ENCODE measurements at places on chromosomes 5 and 9. TPM values are rescaled to one million over a fixed set of nuclear protein-coding genes. Genes with fewer than 3 reads are reported as not detected.

Gene NMUR2
- polyA plus RNA-seq, result not detected

Gene BASP1
- polyA plus RNA-seq, result 0.73 TPM

Gene NUP214
- 14.2 TPM for polyA plus RNA-seq

DNA sequence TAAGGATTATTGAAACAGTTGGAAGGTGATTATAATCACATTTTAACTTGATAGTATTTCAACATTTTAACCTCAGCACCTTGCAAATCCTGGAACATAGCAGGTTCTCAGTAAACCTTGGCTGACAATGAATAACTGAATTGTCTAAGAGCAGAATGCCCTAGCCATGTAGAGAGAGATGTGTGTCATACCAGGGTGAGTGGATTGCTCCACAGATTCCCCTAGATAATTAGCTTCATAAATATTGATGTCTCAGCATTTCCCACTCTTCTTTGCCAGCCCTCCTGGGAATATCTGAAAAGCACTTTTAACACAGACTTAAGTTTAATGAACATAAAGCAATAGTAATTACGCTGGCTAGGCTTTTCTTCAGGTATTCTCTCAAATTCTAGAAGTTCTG lies 363.5 kb downstream of the MAN2A1 start:
- no peaks in the 10 kb centered on the region for H3K36me3 ChIP-seq
- H3K27me3 ChIP-seq, result no peaks in the 10 kb centered on the region
- H3K4me1 ChIP-seq, result no peaks in the 10 kb centered on the region
- no peak overlapping the region for H3K27ac ChIP-seq
- no peak for DNase-seq

- no peaks in the 10 kb centered on the region for H3K36me3 ChIP-seq
- no peaks in the 10 kb centered on the region for H3K27me3 ChIP-seq
- no peak overlapping the region for H3K4me3 ChIP-seq
- no peaks in the 10 kb centered on the region for H3K4me1 ChIP-seq
- DNase-seq, result no peak
Measured at GRCh38 chr9:98365227-98365669, 109.8 kb upstream of the TBC1D2 start.

DNA sequence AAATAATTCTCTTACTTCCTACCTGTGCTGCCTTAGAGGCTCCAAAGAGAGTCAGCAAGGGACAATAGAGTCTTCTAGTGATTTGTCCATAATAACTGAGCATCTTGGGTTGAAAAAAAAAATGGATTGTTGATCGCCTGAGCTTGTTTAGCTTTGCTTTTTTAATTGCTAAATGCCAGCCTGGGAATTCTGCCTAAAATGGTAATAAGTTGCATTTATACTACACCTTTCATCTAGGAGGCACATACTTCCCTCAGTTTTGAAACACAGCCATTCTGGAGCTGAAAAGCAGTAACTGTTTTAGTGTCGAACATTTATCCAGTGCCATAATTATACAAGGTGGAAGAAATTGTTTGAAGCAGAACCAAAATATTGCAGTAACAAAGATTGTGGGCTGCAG lies 421.3 kb downstream of the CAAP1 start:
- no peak overlapping the region for H3K4me3 ChIP-seq
- H3K4me1 ChIP-seq, result no peaks in the 10 kb centered on the region
- H3K36me3 ChIP-seq, result no peaks in the 10 kb centered on the region
- DNase-seq, result no peak
- H3K27ac ChIP-seq, result no peak overlapping the region
- no peaks in the 10 kb centered on the region for H3K27me3 ChIP-seq

Gene RIGI
- 1.3 TPM for polyA plus RNA-seq

Gene IL12B
- polyA plus RNA-seq, result not detected

- H3K27ac ChIP-seq, result no peak overlapping the region
- H3K27me3 ChIP-seq, result peaks cover 26% of the 10 kb centered on the region
- H3K4me1 ChIP-seq, result no peaks in the 10 kb centered on the region
- no peaks in the 10 kb centered on the region for H3K36me3 ChIP-seq
Measured at GRCh38 chr9:133592731-133593409, 16.3 kb downstream of the FAM163B start.

GRCh38 chr9:69809304-69809863 lies 11.2 kb upstream of the CFAP95 start:
- no peak for DNase-seq
- H3K4me3 ChIP-seq, result no peak overlapping the region
- H3K36me3 ChIP-seq, result no peaks in the 10 kb centered on the region

DNA sequence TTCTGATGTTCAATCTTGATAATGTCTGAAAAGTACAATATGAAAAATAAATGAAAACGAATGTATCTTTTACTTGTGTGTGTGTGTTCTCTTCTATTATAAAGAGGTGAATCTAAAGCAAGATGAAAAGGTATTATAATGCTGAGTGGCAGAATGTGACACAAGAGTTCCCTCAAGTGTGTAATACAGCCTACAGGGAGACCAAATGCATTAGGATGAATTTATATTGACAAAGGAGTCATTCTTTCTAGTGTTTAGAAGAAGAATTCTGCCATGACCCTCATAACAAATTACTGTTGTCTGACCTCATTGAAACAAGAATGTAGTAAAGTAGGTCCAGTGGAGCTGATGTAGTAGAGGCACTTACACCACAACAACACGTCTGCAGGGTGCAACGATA lies 1119.0 kb upstream of the CDH10 start:
- no peak overlapping the region for H3K27ac ChIP-seq
- no peaks in the 10 kb centered on the region for H3K36me3 ChIP-seq
- H3K4me3 ChIP-seq, result no peak overlapping the region
- H3K27me3 ChIP-seq, result no peaks in the 10 kb centered on the region
- H3K4me1 ChIP-seq, result no peaks in the 10 kb centered on the region

DNA sequence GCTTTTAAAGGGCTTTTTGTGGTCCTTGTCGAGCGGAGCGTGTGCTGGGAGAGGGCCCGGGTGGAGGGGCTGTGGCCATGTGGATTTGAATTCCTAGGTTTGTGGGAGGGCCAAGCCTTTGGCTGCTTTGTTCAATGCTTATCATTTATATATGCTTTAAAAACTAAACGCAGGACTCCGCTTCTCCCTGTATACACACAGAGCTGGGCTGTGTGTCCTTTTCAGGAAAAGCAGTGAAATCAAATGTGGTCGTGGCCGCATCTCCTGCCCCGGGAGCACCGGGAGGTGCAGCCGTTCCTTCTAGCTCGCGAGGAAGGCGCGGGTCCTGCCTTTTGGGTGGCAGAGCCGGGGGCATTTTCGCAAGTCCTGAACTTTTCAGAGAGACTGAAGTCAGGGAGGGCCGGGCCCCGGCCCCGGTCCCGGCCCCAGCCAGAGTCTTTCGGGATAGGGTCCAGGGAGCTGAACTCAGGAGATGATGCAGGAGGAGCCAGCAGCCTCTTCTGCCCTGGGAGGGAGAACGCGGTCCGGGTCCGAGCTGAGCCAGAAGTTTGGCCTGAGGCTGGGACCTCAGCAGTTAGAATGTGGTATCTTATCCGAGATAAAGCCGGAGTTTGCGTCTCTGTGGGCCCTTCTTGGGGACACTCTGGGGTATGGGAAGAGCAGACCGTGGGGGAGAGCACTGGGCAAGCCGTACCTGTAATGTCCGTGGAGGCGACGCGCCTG lies 158.8 kb downstream of the C9orf152 start:
- no peaks in the 10 kb centered on the region for H3K36me3 ChIP-seq
- H3K4me3 ChIP-seq, result peak overlapping the region; percentile 72
- DNase-seq, result peak; percentile 19
- H3K27me3 ChIP-seq, result peaks cover 24% of the 10 kb centered on the region
- H3K4me1 ChIP-seq, result peaks cover 8% of the 10 kb centered on the region

- H3K27ac ChIP-seq, result no peak overlapping the region
- H3K27me3 ChIP-seq, result no peaks in the 10 kb centered on the region
- peaks cover 9% of the 10 kb centered on the region for H3K4me1 ChIP-seq
- peak overlapping the region; percentile 65 for H3K4me3 ChIP-seq
- peak; percentile 43 for DNase-seq
Measured at GRCh38 chr9:95313010-95313498, 4.5 kb downstream of the FANCC start.

GRCh38 chr9:32427111-32427873 lies 42.8 kb downstream of the ACO1 start:
- no peak for DNase-seq
- H3K27ac ChIP-seq, result no peak overlapping the region
- no peaks in the 10 kb centered on the region for H3K27me3 ChIP-seq
- no peaks in the 10 kb centered on the region for H3K4me1 ChIP-seq
- H3K4me3 ChIP-seq, result no peak overlapping the region
- H3K36me3 ChIP-seq, result peaks cover 19% of the 10 kb centered on the region

DNA sequence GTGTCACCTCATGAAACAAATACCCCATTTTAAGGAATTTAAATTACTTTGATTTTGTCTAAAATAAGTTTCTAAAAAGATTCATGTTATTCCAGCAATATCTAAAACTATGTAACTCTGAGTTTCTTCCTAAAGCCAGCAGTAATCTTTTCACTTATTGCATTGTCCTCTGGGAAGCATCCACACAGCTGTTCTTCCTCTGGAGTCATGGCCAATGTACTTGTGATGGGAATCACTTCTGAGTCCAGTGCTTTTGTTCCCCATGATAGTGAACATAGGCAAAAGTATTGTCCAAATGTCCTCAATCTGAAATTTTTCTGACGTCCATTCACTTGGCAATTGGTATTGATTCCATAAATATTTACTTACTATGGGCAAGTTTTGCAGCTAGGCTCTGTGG lies 125.0 kb downstream of the STARD4 start:
- H3K4me1 ChIP-seq, result no peaks in the 10 kb centered on the region
- H3K36me3 ChIP-seq, result no peaks in the 10 kb centered on the region
- H3K27me3 ChIP-seq, result no peaks in the 10 kb centered on the region
- no peak overlapping the region for H3K4me3 ChIP-seq
- no peak for DNase-seq

GRCh38 chr9:100639854-100640253 lies 62.0 kb downstream of the CAVIN4 start:
- H3K36me3 ChIP-seq, result no peaks in the 10 kb centered on the region
- H3K27ac ChIP-seq, result no peak overlapping the region
- no peaks in the 10 kb centered on the region for H3K4me1 ChIP-seq
- H3K27me3 ChIP-seq, result no peaks in the 10 kb centered on the region
- DNase-seq, result no peak

Gene ARL10
- 5.3 TPM for polyA plus RNA-seq

Gene EPB41L4A
- polyA plus RNA-seq, result 1.0 TPM

Gene CAMK4
- polyA plus RNA-seq, result 1.00 TPM

Gene AGGF1
- polyA plus RNA-seq, result 8.0 TPM

DNA sequence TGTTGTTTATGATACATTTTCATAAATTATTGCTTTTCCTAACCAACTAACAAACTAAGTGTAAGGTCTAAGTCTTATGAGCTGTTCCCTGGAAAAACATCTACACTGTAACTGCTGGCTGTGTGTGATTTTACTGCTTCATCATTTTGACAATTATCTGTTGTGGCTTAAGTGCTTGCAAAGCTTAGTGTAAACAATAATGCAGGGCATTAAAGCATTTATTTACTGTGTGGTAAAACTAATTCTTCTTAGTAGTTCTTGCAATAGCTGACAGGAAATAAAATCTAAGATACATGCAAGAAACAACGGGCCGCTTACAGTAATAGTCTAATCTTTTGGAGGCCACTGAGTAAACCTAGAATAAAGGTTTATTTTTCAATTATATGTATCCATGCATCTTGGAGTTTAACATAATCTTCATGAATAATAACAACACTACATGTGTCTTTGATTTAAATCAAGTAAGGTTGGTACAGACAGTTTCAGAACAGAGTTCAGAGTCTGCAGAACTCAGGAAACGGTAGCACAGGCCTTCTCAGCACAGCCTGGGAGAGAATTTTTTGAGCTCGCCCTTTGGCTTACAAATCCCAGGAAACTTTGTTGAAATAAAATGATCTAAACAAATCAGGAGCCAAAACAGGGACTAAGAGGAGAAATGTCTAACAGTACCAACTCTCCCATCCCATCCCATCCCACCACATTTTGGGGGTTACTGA lies 473.1 kb downstream of the NR2F1-AS1 start:
- no peaks in the 10 kb centered on the region for H3K27me3 ChIP-seq
- no peak overlapping the region for H3K27ac ChIP-seq
- no peak for DNase-seq
- no peak overlapping the region for H3K4me3 ChIP-seq

DNA sequence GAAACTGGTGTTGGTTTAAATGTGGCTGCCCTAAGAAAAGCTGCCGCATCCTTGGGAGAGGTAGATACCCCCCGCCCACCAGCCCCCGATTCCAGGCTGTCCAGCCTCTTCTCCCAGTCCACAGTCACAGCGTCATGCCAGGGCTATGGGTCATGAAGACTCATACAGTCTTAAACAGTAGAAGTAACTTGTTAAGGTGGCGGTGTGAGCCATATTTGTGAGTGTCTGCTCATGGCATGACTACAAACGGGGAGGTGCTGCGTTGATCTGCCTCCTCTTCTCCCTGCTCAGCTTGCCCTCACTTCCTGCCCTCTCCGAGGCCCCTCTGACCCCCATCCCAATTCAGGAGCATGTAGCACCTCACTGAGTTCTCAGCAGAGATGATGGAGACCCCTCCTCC lies 20.8 kb downstream of the FGD3 start:
- no peaks in the 10 kb centered on the region for H3K36me3 ChIP-seq
- DNase-seq, result no peak
- H3K4me1 ChIP-seq, result no peaks in the 10 kb centered on the region
- H3K27ac ChIP-seq, result no peak overlapping the region
- H3K4me3 ChIP-seq, result no peak overlapping the region

DNA sequence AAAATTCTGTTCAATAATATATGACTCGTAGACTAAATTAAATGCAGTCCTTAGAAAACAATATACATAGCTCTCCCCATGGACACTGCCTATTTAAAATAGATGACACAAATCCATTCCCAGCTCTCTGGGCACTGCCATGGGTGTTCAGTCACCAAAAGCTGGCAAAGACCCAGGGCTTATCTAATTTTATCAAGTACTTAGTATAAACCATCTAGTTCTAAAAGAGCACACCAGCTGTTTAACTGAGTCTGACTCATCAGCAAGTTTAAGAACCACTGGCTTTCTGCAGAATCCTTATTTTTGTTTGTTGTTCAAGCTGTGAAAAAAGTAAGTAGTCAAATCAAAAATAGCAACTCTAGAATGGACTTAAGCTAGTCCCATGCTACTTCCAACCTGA lies 107.6 kb downstream of the PLPP1 start:
- H3K4me1 ChIP-seq, result peaks cover 38% of the 10 kb centered on the region
- H3K27me3 ChIP-seq, result no peaks in the 10 kb centered on the region
- H3K4me3 ChIP-seq, result no peak overlapping the region
- peak overlapping the region; percentile 81 for H3K27ac ChIP-seq

- H3K4me1 ChIP-seq, result peaks cover 15% of the 10 kb centered on the region
- H3K4me3 ChIP-seq, result peak overlapping the region; percentile 63
- no peak for DNase-seq
- peaks cover 93% of the 10 kb centered on the region for H3K27me3 ChIP-seq
Measured at GRCh38 chr5:123088031-123088805, 823 bp upstream of the PRDM6 start.

- H3K36me3 ChIP-seq, result no peaks in the 10 kb centered on the region
- no peaks in the 10 kb centered on the region for H3K4me1 ChIP-seq
- H3K27ac ChIP-seq, result no peak overlapping the region
Measured at GRCh38 chr5:9930156-9930555, 300.0 kb upstream of the TAS2R1 start.

- no peaks in the 10 kb centered on the region for H3K27me3 ChIP-seq
- H3K4me1 ChIP-seq, result peaks cover 28% of the 10 kb centered on the region
- no peaks in the 10 kb centered on the region for H3K36me3 ChIP-seq
- peak; percentile 82 for DNase-seq
Measured at GRCh38 chr5:154753792-154754191, 1.4 kb upstream of the LARP1 start.

GRCh38 chr5:180595381-180596114 lies 4.2 kb upstream of the SCGB3A1 start:
- no peak overlapping the region for H3K4me3 ChIP-seq
- peaks cover 4% of the 10 kb centered on the region for H3K4me1 ChIP-seq
- no peaks in the 10 kb centered on the region for H3K36me3 ChIP-seq
- H3K27ac ChIP-seq, result no peak overlapping the region
- peaks cover 8% of the 10 kb centered on the region for H3K27me3 ChIP-seq
